ENCODE measurements at places on chromosomes 5 and 9.

- no peak overlapping the region for H3K27ac ChIP-seq
- no peaks in the 10 kb centered on the region for H3K36me3 ChIP-seq
- no peak for DNase-seq
Measured at GRCh38 chr5:37435261-37435660, 56.1 kb downstream of the WDR70 start.

DNA sequence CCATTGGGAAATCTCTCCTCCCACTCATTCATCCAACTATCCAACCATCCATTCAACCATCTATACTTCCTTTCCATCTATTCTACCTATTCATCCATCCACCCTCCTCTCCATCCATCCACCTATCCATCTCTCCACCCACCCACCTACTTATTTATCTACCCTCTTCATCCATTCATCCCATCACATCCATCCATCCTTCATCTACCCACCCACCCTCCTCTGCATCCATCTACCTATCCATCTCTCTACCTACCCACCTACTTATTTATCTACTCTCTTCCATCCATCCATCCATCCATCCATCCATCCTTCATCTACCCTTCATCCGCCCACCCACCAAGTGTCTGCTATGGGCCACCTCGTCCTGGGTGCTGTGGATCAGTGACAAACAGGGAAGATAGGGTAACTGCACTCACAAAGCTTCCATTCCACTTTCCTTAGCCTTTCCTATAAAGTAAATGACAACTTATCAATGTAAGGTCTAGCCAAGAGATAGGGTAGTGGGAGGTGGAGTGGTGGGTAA is 96.8 kb upstream of the PANK3 start:
- H3K36me3 ChIP-seq, result no peaks in the 10 kb centered on the region
- no peak overlapping the region for H3K27ac ChIP-seq
- H3K4me1 ChIP-seq, result no peaks in the 10 kb centered on the region
- no peak overlapping the region for H3K4me3 ChIP-seq
- H3K27me3 ChIP-seq, result no peaks in the 10 kb centered on the region

GRCh38 chr9:89375191-89375760 is 57.0 kb downstream of the SECISBP2 start:
- no peak overlapping the region for H3K27ac ChIP-seq
- no peak overlapping the region for H3K4me3 ChIP-seq
- H3K27me3 ChIP-seq, result no peaks in the 10 kb centered on the region

DNA sequence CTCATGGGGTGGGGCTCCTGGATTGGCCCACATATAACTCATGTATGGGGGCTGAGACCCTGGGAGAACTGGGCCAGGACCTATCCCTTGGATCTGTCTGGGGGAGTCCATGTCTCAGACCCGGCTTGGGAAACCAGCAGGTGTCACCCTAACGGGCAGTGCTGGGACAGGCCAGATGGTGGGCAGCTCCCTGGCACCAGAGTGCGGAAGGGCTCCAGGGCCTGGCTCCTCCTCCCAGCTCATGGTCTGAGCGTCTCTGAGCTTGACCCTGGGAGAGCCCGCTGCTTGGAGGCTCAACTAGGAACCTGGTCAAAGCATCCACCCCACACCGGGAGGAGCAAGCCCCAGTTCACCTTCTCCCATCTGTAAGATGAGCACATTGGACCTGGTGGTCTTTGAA is 15.5 kb upstream of the NCS1 start:
- DNase-seq, result no peak
- no peaks in the 10 kb centered on the region for H3K27me3 ChIP-seq
- H3K27ac ChIP-seq, result no peak overlapping the region
- no peak overlapping the region for H3K4me3 ChIP-seq

DNA sequence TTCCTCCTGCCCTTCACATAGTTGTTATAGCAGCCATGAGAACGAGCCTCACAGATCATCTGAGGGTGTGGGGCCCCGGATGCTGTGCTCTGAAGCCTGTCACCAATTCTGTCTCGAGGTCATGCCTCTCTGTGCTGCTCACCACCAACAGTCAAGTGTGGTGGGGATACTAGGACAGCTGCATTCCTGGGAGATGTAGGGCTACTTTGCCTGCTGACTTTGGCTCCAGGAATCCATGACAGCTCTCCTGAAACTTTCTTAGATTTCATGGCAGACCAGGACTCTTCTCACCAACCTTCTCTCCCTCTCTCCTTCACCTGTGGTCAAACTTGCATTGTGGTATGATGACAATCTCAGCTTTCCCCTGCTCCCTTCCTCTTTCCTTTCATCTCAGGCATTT is 395.9 kb downstream of the PSAT1 start:
- DNase-seq, result no peak
- no peaks in the 10 kb centered on the region for H3K27me3 ChIP-seq
- no peaks in the 10 kb centered on the region for H3K4me1 ChIP-seq
- H3K36me3 ChIP-seq, result no peaks in the 10 kb centered on the region
- H3K4me3 ChIP-seq, result no peak overlapping the region

DNA sequence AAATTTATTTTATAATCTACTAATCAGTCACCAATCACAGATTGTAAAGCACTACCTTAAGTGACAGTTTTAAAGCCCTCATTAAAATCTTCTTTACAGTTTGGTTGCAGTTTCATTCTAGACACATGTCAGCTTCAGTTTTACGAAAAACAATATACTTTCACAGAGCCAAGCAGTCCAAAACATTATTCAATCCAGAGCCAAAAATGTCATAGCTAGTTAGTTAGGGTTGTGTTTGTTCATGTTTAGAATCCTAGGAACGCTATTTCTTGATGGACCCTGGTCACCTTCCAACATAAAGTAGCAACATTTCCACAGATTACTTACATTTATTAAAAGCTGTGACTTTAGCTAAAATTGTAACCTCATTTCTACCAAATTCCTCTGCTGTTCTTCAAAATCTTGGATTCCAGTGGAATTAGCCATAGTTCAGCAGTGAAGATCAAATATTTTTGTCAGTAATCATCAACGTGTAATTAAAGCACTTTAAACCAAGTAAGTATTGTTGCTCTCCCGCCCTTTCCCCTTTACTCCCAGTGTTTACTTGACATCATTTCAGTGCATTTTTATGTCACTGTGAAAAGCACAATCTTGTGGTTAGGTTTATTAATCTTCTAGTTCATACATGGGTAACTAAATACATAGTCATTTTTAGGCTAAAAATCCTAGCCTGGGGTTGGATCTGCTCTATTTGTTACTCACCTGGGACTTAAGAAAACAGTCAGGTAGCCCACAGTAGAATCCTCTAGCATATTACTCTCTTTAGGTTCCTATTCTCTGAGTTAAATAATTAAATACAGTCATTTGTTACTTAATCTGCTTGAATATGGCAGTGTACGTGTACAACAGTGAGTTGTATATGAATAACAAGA is 74.3 kb downstream of the NIPBL start:
- no peaks in the 10 kb centered on the region for H3K36me3 ChIP-seq
- no peak for DNase-seq
- H3K27ac ChIP-seq, result no peak overlapping the region
- no peaks in the 10 kb centered on the region for H3K4me1 ChIP-seq

DNA sequence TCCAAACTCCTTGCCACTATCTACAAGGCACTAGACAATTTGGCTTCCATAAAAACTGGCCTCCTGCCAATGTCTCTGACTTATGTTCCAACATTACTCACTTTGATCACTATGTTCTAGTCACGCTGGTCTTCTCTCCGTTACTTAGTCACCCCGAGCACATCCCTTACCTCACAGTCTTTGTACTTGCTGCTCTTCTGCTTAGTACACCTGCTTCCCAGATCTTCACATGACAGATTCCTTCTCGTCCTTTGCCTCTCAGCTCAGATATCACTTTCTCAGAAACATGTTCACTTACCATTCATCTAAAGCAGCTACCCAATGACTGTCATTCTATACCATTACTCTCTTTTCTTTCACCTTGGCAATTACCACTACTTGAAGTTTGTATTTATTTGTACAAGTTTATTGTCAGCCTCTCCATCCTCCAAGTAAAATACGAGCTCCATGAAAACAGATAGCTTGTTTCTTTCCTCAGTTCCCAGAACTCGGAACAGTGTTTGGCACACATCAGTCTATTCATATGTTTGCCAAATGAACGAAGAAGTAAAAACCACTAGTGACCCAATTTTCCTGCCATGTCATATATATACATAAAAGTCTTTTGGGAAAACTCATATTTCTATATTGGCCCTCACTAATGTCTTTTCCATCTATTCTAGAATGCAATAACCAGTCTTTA is 5.9 kb upstream of the SLC22A5 start:
- no peak overlapping the region for H3K27ac ChIP-seq
- H3K36me3 ChIP-seq, result no peaks in the 10 kb centered on the region
- no peak for DNase-seq
- no peaks in the 10 kb centered on the region for H3K27me3 ChIP-seq
- H3K4me3 ChIP-seq, result no peak overlapping the region
- H3K4me1 ChIP-seq, result no peaks in the 10 kb centered on the region

GRCh38 chr9:38368731-38369130 is 23.8 kb upstream of the ALDH1B1 start:
- no peaks in the 10 kb centered on the region for H3K4me1 ChIP-seq
- H3K27ac ChIP-seq, result no peak overlapping the region
- H3K4me3 ChIP-seq, result no peak overlapping the region
- no peak for DNase-seq
- no peaks in the 10 kb centered on the region for H3K27me3 ChIP-seq

DNA sequence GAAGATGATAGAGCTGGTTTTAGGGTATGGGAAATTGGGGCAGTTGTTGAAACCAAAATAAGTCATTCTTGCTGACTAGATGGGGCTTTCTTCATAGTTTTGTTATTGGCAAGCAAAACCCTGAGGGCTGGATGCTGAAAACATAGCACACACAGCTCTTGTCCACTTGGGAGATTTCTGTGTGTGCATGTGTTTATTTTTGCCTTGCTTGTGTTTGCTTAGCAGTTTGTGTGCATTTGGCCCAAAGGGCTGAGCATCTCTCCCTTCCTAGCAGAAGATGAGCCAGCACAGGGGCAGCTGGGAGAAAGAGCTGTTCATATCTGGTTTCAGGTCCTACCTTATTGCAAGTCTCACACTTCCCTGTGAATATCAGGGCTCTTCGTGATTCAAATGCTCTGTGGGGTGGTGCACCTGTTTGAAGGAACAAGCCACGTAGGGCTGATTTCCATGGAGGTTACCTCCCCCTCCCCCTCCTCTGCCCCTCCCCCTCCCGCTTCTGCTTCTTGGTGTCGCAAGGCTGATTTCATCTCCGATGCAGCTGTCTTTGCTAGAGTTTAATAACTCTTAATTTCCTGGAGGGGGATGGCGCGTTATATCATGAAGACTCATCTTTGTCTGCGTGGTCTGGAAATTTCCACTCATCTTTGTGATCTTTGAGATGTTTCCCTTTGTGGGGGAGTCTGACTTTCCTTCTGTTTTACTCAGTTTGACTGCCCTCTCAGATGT is 296.5 kb downstream of the ARHGAP26 start:
- no peak overlapping the region for H3K4me3 ChIP-seq
- no peak for DNase-seq
- no peaks in the 10 kb centered on the region for H3K36me3 ChIP-seq
- H3K27me3 ChIP-seq, result no peaks in the 10 kb centered on the region
- H3K4me1 ChIP-seq, result peaks cover 19% of the 10 kb centered on the region
- H3K27ac ChIP-seq, result no peak overlapping the region

- H3K36me3 ChIP-seq, result no peaks in the 10 kb centered on the region
- H3K27ac ChIP-seq, result no peak overlapping the region
- no peak overlapping the region for H3K4me3 ChIP-seq
- no peak for DNase-seq
- peaks cover 5% of the 10 kb centered on the region for H3K27me3 ChIP-seq
Measured at GRCh38 chr9:99299211-99300102, 77.4 kb downstream of the SEC61B start.

DNA sequence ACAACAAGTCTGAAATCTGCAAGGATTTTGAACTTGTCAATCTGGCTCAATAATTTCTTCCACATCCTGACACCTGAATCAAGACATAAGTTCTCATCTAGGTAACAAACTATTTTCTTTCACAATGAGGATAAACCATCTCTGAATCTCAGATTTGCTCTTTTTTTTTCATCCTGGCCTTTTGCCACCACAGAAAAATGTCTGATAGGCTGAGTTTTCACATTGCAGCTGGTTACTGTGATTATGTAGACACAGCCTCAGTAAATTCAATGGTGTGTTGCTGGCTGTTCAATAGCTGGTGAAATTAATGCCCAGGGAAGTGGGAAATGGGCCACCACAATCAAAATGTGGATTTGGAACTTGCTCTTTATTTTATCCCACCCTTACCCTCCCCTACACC is 2.8 kb upstream of the ADRA1B start:
- H3K4me3 ChIP-seq, result no peak overlapping the region
- H3K4me1 ChIP-seq, result peaks cover 10% of the 10 kb centered on the region
- H3K27me3 ChIP-seq, result peaks cover 39% of the 10 kb centered on the region
- H3K36me3 ChIP-seq, result no peaks in the 10 kb centered on the region

DNA sequence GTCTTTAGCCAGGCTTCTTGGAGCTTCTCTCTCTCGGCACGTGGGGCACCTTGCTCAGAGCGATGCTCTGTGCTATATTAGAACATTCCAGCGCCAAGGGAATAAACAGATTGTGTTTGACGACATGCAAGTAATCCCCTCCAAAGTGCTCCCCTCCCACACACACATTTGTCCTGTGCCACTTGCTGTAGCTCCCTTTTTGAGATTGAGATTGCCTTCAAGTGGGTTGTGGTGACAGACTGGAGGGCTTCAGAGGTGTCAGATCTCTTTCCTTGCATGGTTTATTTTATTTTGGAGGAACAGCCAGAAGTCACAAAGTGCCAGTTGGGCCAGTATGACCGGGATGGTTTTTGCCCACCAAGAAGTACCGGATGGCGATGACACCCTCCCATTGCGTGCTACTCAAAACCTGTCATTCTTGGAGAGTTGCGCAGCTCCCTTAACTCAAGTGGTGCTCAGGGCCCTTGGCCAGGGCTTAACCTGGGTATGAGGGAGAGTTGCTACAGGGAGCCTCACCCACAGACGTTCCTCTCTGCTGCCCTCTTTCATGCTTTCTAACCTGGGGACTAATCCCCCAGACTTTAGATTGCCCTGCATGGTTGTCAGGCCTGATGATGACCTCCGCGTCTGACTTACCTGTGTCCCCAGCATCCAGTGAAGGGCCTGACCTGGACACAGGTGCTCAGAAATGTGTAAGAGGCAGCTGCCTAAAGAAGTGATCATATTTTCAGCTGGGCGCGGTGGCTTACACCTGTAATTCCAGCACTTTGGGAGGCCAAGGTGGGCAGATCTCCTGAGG is 18.8 kb upstream of the RPL26L1 start:
- peaks cover 5% of the 10 kb centered on the region for H3K36me3 ChIP-seq
- no peak overlapping the region for H3K27ac ChIP-seq
- H3K4me1 ChIP-seq, result peaks cover 8% of the 10 kb centered on the region
- no peak overlapping the region for H3K4me3 ChIP-seq
- no peak for DNase-seq
- no peaks in the 10 kb centered on the region for H3K27me3 ChIP-seq

GRCh38 chr5:130642461-130642860 is 522.6 kb downstream of the HINT1 start:
- no peak for DNase-seq
- H3K4me3 ChIP-seq, result no peak overlapping the region
- no peaks in the 10 kb centered on the region for H3K4me1 ChIP-seq
- no peaks in the 10 kb centered on the region for H3K36me3 ChIP-seq
- H3K27me3 ChIP-seq, result no peaks in the 10 kb centered on the region
- no peak overlapping the region for H3K27ac ChIP-seq

GRCh38 chr5:101024299-101024698 is 121.2 kb upstream of the ST8SIA4 start:
- H3K4me3 ChIP-seq, result no peak overlapping the region
- no peaks in the 10 kb centered on the region for H3K27me3 ChIP-seq
- H3K27ac ChIP-seq, result no peak overlapping the region
- no peak for DNase-seq
- H3K4me1 ChIP-seq, result no peaks in the 10 kb centered on the region
- no peaks in the 10 kb centered on the region for H3K36me3 ChIP-seq

All from GM23338 (cell line).